Stimulated activated CD4-positive, alpha-beta T cell treated with anti-CD3 and anti-CD28 coated beads, TNF-alpha, amount 100 ng/mL, for 1 hour (primary cell): ENCODE measurements at places on chromosomes 5 and 9.

- no peak for DNase-seq
These were observed 2375.8 kb downstream of the MAT2B start for GRCh38 chr5:165881259-165881658.

GRCh38 chr5:2686321-2687124 lies 65.0 kb downstream of the IRX2 start:
- DNase-seq, result no peak

DNA sequence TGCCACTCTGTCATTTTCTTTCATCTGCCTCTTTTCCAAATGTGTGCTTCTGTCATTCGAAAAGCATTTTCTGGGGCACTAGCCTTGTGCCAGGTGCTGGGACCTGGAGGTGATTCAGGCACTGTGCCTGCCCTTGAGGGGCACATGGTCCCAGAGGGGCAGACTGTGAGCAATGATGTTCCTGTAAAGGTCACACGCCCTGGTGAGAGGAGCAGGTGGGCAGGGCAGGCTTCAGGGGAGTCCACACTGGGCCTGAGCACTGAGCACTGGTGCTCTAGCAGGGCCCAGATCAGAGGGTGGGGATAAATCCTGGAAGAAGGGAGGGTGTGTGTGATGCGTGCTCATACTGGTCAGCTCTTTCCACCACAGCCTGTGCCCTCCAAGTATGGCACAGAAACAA lies 77.8 kb downstream of the COL15A1 start:
- no peak for DNase-seq

GRCh38 chr9:82570226-82570625 lies 492.7 kb downstream of the RASEF start:
- DNase-seq, result no peak

GRCh38 chr5:131595088-131596033 lies 39.7 kb downstream of the RAPGEF6 start:
- no peak for DNase-seq

DNA sequence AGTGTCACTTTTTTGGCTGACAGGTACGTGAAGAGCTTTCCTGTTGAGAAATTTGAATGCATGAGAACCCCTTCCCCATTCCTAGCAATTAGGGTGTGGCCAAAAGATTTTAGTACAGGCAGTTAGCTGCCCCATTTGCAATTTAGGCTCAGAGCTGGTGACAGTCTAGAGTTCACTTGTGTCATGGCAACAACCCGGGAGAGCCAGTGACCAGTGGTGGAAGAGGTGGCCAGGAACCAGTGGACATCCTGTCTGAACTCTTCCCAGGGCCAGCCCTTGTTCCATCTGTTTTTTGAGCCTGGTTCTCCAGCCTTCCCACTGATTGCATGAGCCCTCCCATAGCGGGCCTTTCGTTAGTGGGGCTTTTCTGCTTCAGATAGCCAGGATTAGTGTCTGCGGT lies 2.5 kb upstream of the NEUROG1 start:
- no peak for DNase-seq

- DNase-seq, result no peak
These were observed 78.4 kb downstream of the MAP1B start for GRCh38 chr5:72185496-72186329.
